ENCODE measurements at places on chromosomes 4 and X.
A peak's percentile ranks its signal among the peaks of the same experiment; 100 is the strongest.

DNA sequence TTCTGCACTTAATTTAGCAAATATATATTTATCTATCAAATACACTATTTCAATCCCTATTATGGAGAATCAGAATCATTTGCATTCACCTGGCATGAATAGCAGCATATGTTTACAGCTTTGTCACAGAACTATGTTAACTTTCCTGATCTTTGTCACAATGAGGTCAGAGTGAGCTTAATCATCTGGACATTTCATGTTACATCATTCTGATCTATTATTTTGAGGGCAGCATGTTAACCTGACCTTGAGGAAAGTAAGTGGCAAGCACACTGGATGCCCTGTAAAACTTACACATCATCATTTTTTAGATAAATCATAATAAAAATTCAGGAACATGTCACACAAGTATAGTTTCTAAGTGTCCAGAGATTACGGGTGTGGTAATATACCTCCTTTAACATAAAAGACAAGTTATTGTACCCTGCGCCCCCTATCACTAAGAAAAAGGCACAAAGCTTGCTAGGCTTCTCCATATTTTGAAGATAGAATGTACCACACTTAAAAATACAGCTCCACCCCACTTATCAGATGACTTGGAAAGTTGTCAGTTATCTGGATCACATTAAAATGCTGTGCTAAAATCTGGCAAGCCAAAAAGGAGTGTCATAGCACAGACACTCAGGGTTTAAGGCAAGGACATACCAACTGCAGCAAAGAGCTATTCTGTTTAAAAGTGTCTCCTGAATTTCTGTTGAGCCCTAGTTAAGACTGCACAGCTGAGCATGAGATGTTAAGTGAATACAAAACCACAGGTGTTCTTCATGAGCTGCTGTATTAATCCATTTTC lies 182.7 kb upstream of the FAT4 start:
- no peak for DNase-seq

GRCh38 chr4:174314274-174314673 lies 30.6 kb downstream of the CEP44 start:
- DNase-seq = no peak

DNA sequence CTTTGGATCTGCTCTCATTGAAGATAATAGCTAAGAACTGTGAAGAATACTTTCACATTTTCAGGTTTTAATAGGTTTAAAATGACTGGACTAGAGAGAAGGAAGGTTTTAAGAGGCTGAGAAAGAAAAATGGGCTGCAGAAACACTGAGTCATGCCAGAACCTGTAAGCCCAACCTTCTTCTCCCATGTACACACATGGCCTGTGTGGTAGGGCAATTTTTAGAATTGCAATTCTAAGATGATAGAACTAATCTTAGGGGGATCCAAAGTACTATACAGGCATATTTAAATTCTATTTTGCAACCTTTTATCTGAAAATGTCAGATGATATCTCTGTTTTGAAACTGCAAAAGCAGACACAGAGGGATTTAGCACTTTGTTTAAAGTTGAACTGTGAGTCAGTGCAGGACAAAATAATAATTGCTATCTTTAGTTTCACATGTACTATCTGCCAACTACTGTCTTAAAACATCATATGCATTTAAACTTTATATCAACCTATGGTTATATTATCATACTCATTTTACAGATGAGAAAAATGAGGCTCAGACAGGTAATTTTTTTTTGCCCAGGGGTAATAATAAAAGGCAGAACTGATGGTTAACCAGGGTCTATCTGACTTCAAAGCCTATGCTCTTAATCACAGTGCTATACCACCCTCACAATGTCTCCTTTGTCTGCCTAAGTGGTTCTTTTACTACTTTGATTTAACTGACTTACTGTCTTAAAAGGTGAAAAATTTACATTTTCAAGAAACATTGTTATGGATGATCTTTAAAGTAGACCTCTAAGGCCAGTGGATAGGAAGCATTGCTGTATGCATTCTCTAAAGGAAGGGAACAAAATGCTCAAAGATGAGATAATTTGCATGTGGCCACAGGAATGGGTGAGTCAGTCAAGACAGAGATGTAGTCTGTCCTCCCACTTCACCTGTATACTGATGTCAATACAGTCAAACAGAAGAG lies 4.3 kb downstream of the TMPRSS11E start:
- peak; percentile 30 for DNase-seq

- DNase-seq = no peak
Measured at GRCh38 chr4:155687380-155687982, 20.8 kb downstream of the GUCY1A1 start.

DNA sequence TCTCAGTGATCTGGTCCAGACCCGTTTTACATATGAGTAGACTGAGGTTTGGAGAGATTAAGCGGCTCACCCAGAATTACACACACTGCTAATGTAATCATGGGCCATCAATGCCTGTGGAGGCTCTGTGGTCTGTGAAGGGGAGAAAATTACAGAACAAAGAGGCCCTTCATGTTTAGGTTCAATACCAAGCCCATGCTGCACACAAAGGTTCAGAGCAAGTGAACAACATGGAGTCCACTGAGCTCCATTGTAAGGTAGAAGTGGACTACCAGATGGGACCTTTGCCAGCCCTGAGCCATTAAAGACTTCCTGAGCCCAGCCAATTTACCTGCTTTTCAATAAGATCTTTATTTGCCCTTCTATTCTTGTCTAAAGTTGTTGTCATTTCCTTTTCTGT lies 109.8 kb downstream of the LUZP4 start:
- no peak for DNase-seq

GRCh38 chrX:14030174-14030530 lies 460 bp upstream of the GEMIN8 start:
- DNase-seq = no peak

DNA sequence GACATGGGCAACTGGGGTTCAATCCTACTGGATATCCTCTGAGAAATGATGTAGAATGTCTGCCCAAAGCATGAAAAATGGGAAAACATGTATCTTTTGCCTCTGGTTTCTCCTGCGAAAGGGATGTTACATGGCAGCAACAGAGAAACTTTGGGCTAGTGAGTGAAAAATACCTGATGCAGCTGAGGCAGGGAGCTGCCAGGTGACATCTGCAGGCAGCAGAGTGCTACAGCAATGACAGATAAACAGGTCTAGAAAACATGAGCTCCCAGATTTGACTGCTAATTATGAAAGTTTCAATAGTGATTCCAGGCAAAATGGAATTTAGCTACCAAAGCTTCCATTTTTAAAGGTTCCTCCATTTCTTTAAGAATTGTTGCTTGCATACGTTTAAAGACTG lies 4.8 kb upstream of the CXCL1 start:
- DNase-seq = peak; percentile 25

DNA sequence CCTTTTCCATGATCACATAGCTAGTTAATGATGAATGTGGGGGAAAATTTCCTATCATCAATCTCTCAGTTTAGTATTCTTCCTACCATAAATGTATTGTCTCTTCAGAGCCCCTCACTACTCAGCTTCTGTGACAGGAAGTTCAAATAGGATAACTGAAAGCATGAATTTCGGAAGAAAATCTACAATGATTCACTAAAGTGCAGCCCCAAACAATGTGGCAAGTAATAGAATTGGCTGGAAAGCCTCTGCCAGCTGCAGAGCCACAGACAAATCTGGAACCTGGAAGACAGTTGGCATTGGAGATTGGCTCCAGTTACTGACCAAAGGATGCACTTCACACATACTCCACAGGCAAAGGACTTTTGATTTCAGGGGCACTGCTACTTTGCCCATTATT lies 35.2 kb downstream of the EGF start:
- no peak for DNase-seq

GRCh38 chr4:55675196-55675793 lies 39.2 kb upstream of the NMU start:
- no peak for DNase-seq

GRCh38 chr4:103011378-103012025 lies 8.0 kb downstream of the SLC9B1 start:
- DNase-seq = peak; percentile 45

DNA sequence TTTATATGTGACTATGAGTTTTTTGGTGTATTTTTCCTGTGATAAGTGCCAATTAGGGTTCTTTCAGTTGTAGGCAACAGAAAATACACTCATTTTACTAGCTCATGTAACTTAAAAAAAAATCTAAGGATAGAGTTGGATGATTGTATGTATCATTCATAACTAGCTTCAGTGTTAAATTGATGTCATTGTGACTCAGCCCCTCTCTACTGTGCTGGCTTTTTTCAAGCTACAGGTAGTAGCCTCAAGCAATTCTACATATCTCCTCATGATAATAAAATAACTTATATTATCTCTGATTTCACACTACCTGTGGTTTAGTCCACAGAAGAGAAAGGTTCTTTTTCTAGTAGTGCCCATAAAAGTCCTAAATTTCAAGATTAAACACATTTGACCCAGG lies 11.9 kb downstream of the WDR17 start:
- DNase-seq = peak; percentile 6

- no peak for DNase-seq
Measured at GRCh38 chr4:47624031-47624441, 139.0 kb downstream of the ATP10D start.

DNA sequence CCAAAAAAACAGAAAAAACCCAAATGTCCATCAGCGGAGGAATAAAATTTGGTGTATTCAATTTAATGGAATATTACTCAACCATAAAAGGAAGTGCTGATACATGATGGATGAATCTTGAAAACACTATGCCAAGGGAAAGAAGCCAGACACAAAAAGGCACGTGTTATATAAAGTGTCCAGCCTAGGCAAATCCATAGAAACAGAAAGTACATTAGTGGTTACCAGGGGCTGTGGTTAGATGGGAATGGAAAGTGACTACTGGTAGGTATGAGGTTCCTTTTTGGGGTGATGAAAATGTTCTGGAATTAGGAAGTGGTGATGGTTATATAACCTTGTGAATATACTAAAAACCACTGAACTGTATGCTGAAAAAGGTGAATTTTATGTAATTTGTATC lies 3.5 kb upstream of the CDKL2 start:
- DNase-seq = no peak

DNA sequence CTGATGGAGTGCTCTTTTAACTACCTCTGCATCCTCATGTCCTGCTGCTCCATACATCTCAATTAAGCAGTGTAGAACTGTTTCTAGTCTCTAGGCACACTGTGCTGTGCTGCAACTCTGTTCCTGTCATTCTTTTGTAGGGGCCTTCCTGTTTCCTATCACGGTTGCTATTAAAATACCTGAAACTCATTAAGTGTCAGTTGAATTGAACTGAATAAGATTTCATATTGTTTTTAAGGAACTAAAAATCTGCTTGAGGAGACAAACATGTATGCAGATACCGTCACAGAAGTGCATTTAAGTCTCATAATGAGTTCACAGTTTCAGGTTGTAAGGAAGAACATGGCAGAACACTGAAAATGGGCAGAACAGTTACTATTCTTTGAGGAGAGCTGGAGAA lies 170.1 kb downstream of the LARP7 start:
- no peak for DNase-seq

- no peak for DNase-seq
Measured at GRCh38 chrX:105653891-105654290, 168.4 kb upstream of the NRK start.

DNA sequence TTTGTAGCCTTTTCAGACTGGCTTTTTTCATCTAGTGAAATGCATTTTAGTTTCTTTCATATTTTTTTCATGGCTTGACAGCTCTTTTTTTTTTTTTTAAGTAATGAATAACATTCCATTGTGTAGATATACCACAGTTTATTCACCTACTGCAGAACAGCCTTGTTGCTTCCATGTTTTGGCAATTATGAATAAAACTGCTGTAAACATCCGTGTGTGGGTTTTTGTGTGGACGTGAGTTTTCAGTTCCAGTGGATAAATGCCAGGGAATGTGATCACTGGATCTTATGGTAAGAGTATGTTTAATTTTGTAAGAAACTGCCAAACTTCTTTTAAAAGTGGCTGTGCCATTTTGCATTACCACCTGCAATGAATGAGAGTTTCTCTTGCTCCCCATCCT lies 160.8 kb downstream of the SOWAHB start:
- DNase-seq = no peak

- DNase-seq = no peak
Measured at GRCh38 chrX:133090236-133090809, 6.6 kb downstream of the USP26 start.

DNA sequence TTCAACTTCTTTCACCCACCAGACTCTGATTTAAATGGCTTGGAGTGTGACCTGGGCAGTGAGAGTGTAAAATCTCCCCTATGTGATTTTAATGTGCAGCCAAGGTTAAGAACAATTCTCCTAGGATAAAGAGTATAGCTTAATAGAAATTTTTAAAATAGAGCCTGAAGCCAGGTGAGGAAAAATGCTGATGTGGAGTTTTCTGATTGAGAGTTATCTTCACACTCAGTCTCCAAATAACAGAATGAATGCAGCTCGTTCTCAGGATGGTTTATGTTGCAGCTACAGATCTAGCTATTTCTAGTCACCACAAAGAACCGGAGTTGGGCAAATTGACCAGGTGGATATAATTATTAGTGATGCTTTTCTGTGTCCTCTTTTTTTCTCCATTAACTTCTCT lies 70.7 kb downstream of the MOSPD2 start:
- no peak for DNase-seq

DNA sequence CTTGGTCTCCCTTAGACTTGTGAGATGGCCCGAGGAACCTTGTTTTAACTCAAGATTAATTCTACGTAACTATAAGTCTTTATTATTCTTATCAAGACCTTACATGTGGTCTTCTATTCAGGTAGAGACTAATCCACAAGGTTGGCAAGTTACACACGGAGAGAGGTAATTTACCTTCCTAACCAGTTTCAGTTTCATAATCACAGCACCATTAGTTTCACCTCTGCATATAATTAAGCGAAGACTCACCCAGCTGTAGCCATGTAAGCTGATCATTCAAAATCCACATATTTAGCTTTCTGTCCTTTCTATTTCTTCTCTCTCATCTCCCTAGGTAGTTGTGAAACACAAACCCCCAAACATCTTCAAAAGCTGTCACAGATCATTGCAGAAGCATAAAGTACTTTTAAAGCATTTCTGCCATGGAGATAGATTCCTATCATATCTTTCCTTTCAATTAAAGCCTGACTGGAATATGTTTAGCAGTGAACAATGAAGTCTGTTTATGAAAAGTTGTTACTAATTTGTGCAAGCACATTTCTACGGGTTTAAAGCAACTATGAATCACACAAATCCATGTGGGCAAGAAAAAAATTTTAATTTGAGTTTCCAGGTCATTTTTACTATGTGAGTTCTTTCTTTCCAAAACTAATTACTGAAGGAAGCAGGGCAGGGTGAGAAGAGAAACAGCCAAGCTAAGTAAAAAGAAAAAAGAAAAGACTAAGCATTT lies 78.5 kb downstream of the BTC start:
- DNase-seq = no peak

- DNase-seq = no peak
Measured at GRCh38 chr4:22531311-22532019, 15.6 kb upstream of the ADGRA3 start.

GRCh38 chrX:139204898-139205667 lies 325.5 kb upstream of the F9 start:
- peak; percentile 8 for DNase-seq

GRCh38 chr4:40845154-40845835 lies 95.5 kb downstream of the NSUN7 start:
- DNase-seq = no peak

Data from RWPE1 (cell line).